Activated CD8-positive, alpha-beta T cell treated with anti-CD3 and anti-CD28 coated beads for 36 hours (primary cell): ENCODE measurements at places on chromosomes 5 and 9. TPM values are rescaled to one million over a fixed set of nuclear protein-coding genes. Genes with fewer than 3 reads are reported as not detected.

GRCh38 chr9:115035841-115036612 lies 81.9 kb downstream of the TNC start:
- peaks cover 6% of the 10 kb centered on the region for H3K27me3 ChIP-seq
- H3K4me1 ChIP-seq = peaks cover 31% of the 10 kb centered on the region
- peak overlapping the region; percentile 88 for H3K27ac ChIP-seq
- H3K4me3 ChIP-seq = peak overlapping the region; percentile 16
- DNase-seq = peak; percentile 80
- H3K36me3 ChIP-seq = no peaks in the 10 kb centered on the region

- no peaks in the 10 kb centered on the region for H3K27me3 ChIP-seq
- H3K4me3 ChIP-seq = no peak overlapping the region
- H3K4me1 ChIP-seq = no peaks in the 10 kb centered on the region
- no peaks in the 10 kb centered on the region for H3K36me3 ChIP-seq
- H3K27ac ChIP-seq = no peak overlapping the region
Measured at GRCh38 chr9:81499021-81499454, 190.3 kb downstream of the TLE1 start.

GRCh38 chr5:160649304-160649703 lies 202.7 kb downstream of the ATP10B start:
- peak; percentile 7 for DNase-seq
- no peak overlapping the region for H3K4me3 ChIP-seq
- no peaks in the 10 kb centered on the region for H3K27me3 ChIP-seq
- no peaks in the 10 kb centered on the region for H3K4me1 ChIP-seq

GRCh38 chr9:86763791-86764190 lies 183.5 kb downstream of the GAS1 start:
- no peak overlapping the region for H3K4me3 ChIP-seq
- no peak overlapping the region for H3K27ac ChIP-seq
- H3K4me1 ChIP-seq = no peaks in the 10 kb centered on the region
- no peaks in the 10 kb centered on the region for H3K36me3 ChIP-seq
- DNase-seq = no peak

GRCh38 chr5:152995214-152995725 lies 495.2 kb upstream of the GRIA1 start:
- DNase-seq = no peak
- H3K4me1 ChIP-seq = no peaks in the 10 kb centered on the region
- H3K4me3 ChIP-seq = no peak overlapping the region
- no peaks in the 10 kb centered on the region for H3K27me3 ChIP-seq
- H3K36me3 ChIP-seq = no peaks in the 10 kb centered on the region
- no peak overlapping the region for H3K27ac ChIP-seq

- no peak overlapping the region for H3K27ac ChIP-seq
- H3K4me1 ChIP-seq = no peaks in the 10 kb centered on the region
- H3K4me3 ChIP-seq = no peak overlapping the region
- peaks cover 25% of the 10 kb centered on the region for H3K36me3 ChIP-seq
- H3K27me3 ChIP-seq = no peaks in the 10 kb centered on the region
- DNase-seq = no peak
Measured at GRCh38 chr9:94887721-94888120, 161.2 kb downstream of the AOPEP start.

- no peaks in the 10 kb centered on the region for H3K27me3 ChIP-seq
- no peak for DNase-seq
- H3K36me3 ChIP-seq = peaks cover 20% of the 10 kb centered on the region
Measured at GRCh38 chr5:80905405-80905804, 54.8 kb upstream of the RASGRF2 start.

DNA sequence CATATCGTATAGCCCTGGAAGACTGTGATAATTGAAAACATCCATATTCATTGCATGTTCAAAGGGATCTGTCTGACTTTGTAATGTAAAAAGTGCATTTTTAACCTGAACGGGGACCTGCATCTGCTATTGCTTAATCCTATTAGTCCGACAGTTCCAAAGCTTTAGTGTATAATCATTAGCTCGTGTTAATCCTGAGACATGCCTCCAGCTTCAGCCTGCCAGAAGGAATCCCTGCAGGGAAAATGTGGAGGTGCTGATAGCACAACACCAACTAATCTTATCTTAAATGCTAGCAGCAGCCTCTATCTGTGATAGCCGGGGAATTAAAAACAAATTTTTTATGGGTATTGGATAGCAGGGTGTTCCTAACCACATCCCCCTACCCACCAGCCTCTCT lies 495.2 kb downstream of the TLE4 start:
- no peak overlapping the region for H3K4me3 ChIP-seq
- no peak for DNase-seq
- no peaks in the 10 kb centered on the region for H3K4me1 ChIP-seq
- H3K27ac ChIP-seq = no peak overlapping the region
- no peaks in the 10 kb centered on the region for H3K36me3 ChIP-seq

GRCh38 chr5:135046661-135047346 lies 12.8 kb upstream of the PITX1 start:
- peaks cover 57% of the 10 kb centered on the region for H3K27me3 ChIP-seq
- H3K27ac ChIP-seq = no peak overlapping the region
- no peak overlapping the region for H3K4me3 ChIP-seq
- DNase-seq = no peak
- H3K4me1 ChIP-seq = no peaks in the 10 kb centered on the region

- H3K27ac ChIP-seq = no peak overlapping the region
- peaks cover 7% of the 10 kb centered on the region for H3K27me3 ChIP-seq
- H3K36me3 ChIP-seq = no peaks in the 10 kb centered on the region
- no peak overlapping the region for H3K4me3 ChIP-seq
- no peaks in the 10 kb centered on the region for H3K4me1 ChIP-seq
Measured at GRCh38 chr5:144017119-144017518, 153.3 kb downstream of the YIPF5 start.

GRCh38 chr5:179839328-179840256 lies 18.9 kb downstream of the SQSTM1 start:
- H3K27ac ChIP-seq = no peak overlapping the region
- peaks cover 33% of the 10 kb centered on the region for H3K36me3 ChIP-seq
- H3K27me3 ChIP-seq = no peaks in the 10 kb centered on the region
- peaks cover 21% of the 10 kb centered on the region for H3K4me1 ChIP-seq
- no peak overlapping the region for H3K4me3 ChIP-seq
- DNase-seq = no peak

GRCh38 chr9:10674586-10674985 lies 61.8 kb upstream of the PTPRD start:
- DNase-seq = no peak
- H3K36me3 ChIP-seq = no peaks in the 10 kb centered on the region
- H3K4me1 ChIP-seq = no peaks in the 10 kb centered on the region
- no peak overlapping the region for H3K4me3 ChIP-seq
- H3K27ac ChIP-seq = no peak overlapping the region
- H3K27me3 ChIP-seq = no peaks in the 10 kb centered on the region

DNA sequence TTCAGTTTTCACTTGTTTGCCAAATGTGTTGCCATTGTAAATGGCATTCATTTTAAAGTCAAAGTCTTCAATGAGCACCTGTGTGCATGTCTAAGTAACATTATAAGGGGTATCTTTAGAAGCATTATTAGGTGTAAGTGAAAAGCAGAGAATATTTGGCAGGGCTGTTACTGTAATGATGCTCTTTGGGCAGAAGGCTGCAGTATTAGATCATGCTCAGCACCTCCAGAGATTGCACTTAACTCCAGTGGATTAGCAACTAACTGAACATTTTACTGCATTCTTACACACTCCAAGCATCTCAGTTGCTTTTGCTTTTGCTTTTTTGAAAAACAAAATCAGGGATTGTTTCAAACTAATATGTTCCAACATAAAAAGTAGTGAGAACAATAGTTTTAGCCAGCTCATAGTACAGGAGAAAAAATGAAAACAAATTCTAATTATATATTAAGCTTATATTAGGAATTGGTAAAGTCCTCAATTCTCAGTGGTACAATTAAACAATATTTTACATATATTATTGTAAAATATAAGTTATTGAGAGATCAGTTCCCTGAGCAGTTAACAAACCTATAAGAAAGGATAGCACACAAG lies 1740.9 kb upstream of the CDH9 start:
- H3K4me3 ChIP-seq = no peak overlapping the region
- H3K27ac ChIP-seq = no peak overlapping the region
- no peaks in the 10 kb centered on the region for H3K4me1 ChIP-seq

- no peak overlapping the region for H3K27ac ChIP-seq
- no peak for DNase-seq
- peaks cover 2% of the 10 kb centered on the region for H3K27me3 ChIP-seq
Measured at GRCh38 chr9:110027671-110028081, 180.3 kb downstream of the C9orf152 start.

DNA sequence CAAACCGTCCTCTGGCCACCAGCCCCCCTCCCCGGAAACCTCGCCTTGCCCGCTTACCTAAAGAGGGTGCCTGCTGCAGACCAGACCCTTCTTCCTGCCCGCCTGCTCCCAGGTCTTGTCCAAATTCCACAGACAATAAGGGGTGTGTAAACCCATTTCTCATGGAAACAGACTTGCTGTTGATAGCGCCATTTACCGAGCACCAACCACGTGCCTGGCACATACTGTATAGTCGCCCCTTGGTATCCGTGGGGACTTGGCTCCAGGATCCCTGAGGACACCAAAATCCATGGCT lies 25.1 kb downstream of the CDHR2 start:
- H3K4me1 ChIP-seq = no peaks in the 10 kb centered on the region
- no peaks in the 10 kb centered on the region for H3K36me3 ChIP-seq
- no peak overlapping the region for H3K4me3 ChIP-seq
- no peak overlapping the region for H3K27ac ChIP-seq
- DNase-seq = no peak

DNA sequence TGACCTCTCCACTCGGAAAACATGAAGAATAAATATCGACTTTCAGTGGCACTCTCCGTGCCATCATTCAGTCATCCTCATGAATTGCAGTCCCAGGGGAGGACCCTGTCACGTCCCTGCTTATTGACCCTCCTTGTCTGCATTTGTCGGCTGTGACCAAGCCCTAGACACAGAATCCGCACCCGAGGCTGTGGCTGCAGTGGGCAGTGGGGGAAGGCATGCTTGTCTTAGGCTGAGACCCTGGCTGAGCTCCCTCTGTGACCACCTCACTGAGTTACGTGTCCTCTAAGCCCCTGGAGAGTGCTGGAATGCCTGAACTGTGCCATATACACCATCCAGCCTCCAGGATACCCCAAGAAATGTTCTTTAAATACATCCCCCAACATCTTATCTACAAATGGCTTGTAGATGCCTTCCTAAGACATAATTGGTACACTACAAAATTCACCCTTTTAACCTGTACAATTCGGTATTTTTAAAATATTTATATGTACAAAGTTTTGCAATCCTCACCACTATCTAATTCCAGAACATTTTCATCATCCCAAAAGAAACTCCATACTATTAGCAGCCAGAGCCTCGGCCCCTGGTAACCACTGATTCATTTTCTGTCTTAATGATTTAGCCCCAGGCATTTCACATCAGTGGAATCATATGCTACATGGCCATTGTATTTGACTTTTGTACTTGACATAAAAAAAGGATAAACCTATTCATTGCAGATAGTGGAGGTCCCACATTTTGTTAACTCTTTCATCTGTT lies 80.8 kb upstream of the ICE1 start:
- H3K27ac ChIP-seq = no peak overlapping the region
- H3K36me3 ChIP-seq = no peaks in the 10 kb centered on the region
- no peak overlapping the region for H3K4me3 ChIP-seq
- no peaks in the 10 kb centered on the region for H3K4me1 ChIP-seq
- DNase-seq = no peak

GRCh38 chr5:98076501-98076900 lies 697.0 kb upstream of the RGMB start:
- no peaks in the 10 kb centered on the region for H3K4me1 ChIP-seq
- H3K27me3 ChIP-seq = no peaks in the 10 kb centered on the region
- no peak overlapping the region for H3K4me3 ChIP-seq
- H3K36me3 ChIP-seq = no peaks in the 10 kb centered on the region

GRCh38 chr5:179239256-179240135 lies 105.8 kb downstream of the ADAMTS2 start:
- DNase-seq = no peak
- no peak overlapping the region for H3K4me3 ChIP-seq
- H3K4me1 ChIP-seq = no peaks in the 10 kb centered on the region
- no peak overlapping the region for H3K27ac ChIP-seq
- H3K36me3 ChIP-seq = no peaks in the 10 kb centered on the region
- peaks cover 5% of the 10 kb centered on the region for H3K27me3 ChIP-seq

- DNase-seq = no peak
- peaks cover 2% of the 10 kb centered on the region for H3K36me3 ChIP-seq
- H3K4me1 ChIP-seq = peaks cover 8% of the 10 kb centered on the region
- H3K27me3 ChIP-seq = peaks cover 13% of the 10 kb centered on the region
- no peak overlapping the region for H3K27ac ChIP-seq
- H3K4me3 ChIP-seq = no peak overlapping the region
Measured at GRCh38 chr9:87607859-87608258, 110.2 kb downstream of the DAPK1 start.

- no peak overlapping the region for H3K4me3 ChIP-seq
- H3K4me1 ChIP-seq = no peaks in the 10 kb centered on the region
- DNase-seq = no peak
- H3K36me3 ChIP-seq = no peaks in the 10 kb centered on the region
- H3K27me3 ChIP-seq = peaks cover 6% of the 10 kb centered on the region
Measured at GRCh38 chr5:173547579-173547978, 68.9 kb downstream of the BOD1 start.

DNA sequence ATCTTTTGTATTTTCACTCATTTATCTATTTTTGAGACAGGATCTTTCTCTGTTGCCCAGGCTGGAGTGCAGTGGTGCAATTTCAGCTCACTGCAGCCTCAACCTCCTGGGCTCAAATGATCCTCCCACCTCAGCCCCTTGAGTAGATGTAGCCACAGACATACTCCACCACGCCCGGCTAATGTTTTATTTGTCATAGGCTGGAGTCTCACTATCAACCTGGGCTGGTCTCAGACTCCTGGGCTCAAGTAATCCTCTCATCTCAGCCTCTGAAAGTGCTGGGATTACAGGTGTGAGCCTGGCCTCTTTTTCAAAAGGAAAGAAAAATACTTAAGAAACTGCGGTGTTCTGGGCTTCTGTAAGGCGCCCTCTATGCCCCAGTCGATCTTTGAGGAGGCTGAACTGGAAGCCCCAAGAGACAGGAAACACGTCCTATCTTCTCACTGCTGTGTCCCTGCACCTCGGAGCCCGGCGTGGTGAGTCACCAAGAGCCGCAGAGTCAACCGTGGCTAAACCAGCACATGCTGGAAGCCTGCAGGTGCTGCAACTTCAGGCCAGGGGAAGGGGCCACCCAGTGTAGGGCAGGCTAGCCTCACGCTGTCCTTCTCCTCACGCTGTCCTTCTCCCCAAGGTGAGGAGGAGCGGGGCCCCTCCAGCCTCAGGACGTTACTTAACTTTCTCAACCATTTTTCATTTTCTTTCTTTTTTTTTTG lies 15.2 kb upstream of the LHX3 start:
- H3K27ac ChIP-seq = no peak overlapping the region
- no peak overlapping the region for H3K4me3 ChIP-seq
- peaks cover 27% of the 10 kb centered on the region for H3K36me3 ChIP-seq
- DNase-seq = no peak
- peaks cover 1% of the 10 kb centered on the region for H3K4me1 ChIP-seq

The IRX2 gene
- not detected for total RNA-seq

The EQTN gene
- total RNA-seq = not detected

The ZFP37 gene
- total RNA-seq = 1.3 TPM

The CDH6 gene
- total RNA-seq = not detected

The SLC22A4 gene
- total RNA-seq = 0.74 TPM

The NEUROG1 gene
- total RNA-seq = not detected

The CCDC192 gene
- not detected for total RNA-seq

The PIK3R1 gene
- total RNA-seq = 57.6 TPM

The ARHGEF39 gene
- 16.0 TPM for total RNA-seq
